ENCODE measurements at places on chromosomes 16 and 17.

DNA sequence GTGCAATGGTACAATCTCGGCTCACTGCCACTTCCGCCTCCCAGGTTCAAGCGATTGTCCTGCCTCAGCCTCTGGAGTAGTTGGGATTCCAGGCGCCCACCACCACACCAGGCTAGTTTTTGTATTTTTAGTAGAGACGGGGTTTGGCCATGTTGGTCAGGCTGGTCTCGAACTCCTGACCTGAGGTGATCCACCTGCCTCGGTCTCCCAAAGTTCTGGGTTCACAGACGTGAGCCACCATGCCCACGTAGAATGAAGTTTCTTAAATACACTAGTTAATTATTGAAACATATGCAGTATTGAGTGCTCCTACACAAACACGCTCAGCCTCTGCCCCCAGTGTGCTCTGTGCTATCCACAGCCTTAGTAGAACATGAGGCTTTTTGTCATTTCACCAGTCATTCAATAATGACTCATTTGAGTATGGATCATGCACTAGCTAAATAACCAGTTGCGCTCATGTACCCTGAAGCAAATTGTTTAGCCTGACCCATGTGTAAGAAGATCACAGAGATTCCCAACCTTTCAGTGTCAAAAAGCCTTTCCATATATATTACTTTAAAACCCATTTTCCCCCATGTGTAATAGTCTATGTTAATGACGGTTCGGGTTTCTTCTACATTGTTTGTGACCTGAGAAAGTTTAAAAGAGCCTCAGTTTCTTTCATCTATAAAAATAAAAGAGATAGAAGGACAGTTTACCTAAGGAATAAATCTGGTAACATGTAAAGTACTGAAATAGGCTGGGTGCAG is 49.7 kb downstream of the TUBD1 start:
- DNase-seq: peak; percentile 24

DNA sequence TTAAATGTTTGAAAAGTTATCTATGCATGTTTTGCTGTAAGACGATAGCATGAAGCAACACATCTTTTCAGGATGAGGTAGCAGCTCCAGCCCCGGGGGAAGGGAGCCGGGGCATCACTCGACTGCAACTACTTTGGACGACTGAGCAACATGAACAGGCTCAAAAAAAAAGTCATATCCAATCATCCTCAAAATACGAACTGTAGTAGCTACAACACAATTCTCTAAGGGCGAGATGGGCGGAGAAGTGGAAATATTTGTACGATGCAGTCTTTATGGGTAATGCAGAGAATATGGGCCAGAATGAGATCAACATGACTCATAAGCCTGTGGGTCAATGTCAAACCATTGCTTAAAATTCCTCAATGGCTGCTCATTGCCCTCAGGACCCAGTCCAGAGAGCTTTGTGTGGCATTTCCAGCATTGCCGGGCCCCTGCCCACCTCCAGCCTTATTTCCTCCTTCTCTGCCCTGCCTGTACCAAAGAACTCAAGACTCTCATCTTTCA is 17.7 kb upstream of the SMURF2 start:
- no peak for DNase-seq

DNA sequence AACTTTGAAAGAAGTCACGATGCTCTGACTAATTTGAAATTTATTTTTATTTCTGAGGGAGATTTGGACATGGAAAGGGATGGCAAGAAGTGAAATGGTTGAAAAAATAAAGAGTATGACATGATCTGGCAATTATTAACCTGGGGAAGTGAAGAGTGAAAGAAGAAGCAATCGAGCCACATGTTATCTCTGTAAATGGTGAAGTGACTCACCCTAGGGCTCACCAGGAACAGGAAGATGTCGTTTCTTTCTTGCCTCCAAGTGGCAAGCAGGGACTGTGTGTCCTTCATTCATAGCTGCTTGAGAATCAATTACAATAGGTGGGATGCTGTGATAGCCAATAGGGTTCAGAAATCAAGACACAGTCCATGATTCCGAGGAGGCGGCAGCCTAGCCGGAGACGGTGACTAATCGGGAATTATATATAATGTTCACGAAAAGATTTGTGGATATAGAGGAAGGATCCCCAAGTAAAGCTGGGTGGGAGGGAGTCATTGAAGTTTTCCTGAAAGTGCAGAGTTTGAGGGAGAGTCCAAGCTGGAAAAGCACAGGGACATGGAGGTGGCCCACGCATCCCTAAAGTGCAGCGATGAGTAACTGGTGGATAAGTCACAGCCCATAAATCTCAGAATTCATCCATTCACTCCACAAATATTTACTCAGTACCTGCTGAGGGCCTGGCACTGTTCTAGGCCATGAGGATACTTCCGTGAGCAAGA is 18.2 kb upstream of the KRT20 start:
- DNase-seq: no peak

GRCh38 chr16:46974352-46974751 is 878 bp upstream of the DNAJA2 start:
- DNase-seq: no peak

GRCh38 chr17:78717431-78717980 is 64.6 kb downstream of the CYTH1 start:
- DNase-seq: no peak

DNA sequence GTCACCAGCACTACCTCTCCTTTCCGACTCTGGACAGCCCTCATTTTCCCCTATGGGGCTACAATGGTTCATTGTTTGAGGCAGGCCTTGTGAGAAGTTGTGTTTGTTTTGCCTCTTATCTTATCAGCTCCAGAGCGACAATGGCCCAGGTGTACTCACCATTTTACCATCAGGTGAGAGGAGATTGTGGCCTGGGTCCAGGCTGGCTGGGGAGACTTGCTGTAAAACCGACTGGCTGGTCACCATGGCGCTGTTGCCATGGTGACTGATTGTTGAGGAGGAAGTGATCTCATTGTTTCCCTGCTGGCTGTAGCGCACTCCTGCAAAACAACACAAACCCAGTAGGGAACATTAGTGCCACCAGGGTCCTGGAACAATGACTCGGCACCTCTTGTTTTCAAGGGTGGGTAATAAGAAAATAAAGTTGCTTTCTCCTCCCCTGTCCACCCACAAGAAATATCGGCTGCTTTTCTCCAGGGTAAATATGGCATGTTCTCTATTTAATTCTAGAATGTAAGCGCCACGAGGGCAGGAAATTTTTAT is 34.4 kb downstream of the HNF1B start:
- no peak for DNase-seq

DNA sequence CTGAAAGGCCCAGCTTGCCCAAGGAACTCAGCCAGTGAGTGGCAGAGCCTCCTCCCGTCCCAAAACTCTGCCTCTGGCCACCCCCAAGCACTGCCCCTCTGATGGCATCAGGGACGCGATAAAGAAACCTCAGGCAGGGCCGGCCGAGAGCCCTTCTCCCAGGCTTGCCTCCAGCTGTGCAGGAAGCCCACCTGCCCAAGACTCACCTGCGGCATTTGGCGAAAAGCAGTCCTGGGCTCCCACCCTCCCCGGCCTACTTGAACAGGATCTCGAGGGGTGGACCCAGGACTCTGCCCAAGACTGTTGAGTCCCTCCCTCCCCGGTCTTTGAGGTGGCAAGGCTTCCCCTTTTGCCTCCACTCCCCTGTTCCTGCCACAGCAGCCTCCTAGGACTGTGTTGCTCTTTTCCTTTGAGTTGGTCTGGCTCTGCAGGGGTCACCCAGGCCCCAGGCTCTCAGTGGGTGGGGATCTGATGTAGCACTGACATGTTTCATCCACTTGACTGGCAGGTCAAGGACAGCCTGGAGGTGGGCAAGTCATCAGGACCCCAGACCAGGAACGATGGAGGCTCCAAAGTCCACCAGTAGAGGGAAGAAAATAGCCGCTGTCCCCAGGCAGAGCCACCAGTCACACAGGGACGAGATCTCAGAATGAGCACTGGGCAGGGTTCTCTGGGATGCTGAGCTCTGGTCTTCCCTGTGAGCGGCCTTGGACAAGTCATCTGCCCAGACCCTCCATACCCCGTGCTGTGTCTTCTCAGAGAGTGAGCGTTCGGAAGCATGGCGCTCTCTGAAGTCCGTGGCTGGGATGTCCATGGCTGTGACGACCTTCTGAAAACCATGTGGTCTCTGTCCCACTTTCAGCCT is 111.0 kb upstream of the TNRC6C start:
- no peak for DNase-seq

DNA sequence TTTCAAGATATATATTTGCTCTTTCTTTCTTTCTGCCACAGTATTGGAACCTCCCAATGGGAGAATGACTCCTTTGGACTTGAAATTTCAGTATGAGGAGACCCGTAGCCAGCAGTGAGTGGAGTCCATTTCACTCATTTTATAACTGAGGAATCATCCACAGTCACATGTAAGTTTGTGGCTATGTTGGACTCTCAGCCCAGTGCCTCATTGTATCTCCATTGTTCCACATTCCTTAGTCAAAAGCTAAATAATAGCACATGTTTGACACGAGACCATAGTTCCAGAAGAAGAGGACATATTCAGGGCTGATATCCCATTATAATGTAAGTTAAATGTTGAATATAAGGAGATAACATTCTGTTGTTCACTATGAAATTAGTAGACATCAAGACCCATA is 12.7 kb upstream of the SPAG9 start:
- no peak for DNase-seq

- DNase-seq: no peak
Measured at GRCh38 chr16:67552476-67552875, 9.8 kb upstream of the CTCF start.

DNA sequence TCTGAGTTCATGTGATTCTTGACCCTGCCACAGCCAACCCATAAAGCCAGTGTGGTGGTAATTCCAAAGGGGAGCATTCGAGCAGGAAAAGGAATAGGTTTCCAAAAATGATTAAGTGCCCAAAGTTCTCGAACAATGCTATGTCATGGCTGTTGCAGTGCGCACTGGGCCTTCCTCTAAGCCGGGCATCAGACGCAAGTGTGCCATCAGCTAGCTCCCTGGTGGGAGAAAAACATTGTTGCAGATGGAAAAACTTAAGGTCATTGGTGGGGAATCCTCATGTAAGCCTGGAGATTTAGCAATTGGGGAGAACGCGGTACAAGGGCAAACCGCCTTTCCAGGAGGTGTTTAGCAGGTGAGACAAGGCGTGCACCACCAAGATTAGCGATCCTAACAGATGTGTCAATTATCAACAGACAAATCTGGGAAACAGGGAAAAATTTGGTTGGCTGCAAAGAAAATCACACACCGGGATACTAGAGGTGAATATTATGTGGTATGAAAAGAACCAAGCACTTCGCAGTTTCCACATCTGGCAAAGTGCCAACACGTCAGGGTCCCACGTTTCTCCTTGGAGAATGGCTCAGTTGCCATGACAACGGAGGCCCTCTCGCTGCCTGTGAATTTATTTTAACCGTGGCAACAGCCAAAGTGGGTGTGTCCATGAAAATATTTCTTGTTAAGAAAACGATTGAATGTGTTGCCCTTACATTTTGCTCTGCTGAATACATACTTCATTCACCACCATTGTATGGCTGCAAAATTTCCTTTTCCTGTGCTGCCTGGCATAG is 118.5 kb upstream of the CACNG5 start:
- no peak for DNase-seq

GRCh38 chr16:60788631-60789030 is 1247.6 kb downstream of the CDH8 start:
- no peak for DNase-seq

- DNase-seq: no peak
Measured at GRCh38 chr17:29514792-29515191, 52.0 kb downstream of the ABHD15 start.

DNA sequence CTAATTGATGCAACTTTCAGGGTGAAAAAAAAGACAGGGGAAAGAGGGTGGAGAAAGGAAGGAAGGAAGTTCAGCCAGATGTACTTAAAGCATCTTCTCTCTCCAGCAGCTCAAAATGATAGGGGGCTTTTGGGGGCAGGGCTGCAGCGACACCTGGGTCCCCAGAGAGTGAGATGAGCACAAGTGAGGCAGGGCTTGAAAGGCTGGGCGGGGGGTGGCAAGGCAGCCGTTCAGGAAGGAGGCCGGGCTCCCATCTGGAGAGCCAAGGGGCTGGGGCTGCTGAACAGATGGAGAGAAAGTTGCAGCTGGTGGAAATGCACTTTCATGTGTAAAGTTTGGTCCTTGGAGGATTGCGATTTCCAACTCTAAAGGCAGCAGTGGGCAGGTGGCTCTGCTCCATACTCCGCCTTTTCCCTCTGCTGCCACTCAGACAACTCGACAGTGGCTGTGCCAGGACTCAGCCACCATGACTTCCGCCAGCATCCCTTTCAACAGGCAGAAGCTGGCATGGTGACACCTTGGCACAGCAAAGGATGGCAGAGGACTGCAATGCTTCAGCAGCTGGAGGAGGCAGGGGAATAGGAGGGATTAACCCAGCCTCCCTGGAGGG is 7.7 kb downstream of the SLC35B1 start:
- no peak for DNase-seq

- DNase-seq: no peak
Measured at GRCh38 chr16:53053967-53054669, 673 bp upstream of the CHD9 start.

DNA sequence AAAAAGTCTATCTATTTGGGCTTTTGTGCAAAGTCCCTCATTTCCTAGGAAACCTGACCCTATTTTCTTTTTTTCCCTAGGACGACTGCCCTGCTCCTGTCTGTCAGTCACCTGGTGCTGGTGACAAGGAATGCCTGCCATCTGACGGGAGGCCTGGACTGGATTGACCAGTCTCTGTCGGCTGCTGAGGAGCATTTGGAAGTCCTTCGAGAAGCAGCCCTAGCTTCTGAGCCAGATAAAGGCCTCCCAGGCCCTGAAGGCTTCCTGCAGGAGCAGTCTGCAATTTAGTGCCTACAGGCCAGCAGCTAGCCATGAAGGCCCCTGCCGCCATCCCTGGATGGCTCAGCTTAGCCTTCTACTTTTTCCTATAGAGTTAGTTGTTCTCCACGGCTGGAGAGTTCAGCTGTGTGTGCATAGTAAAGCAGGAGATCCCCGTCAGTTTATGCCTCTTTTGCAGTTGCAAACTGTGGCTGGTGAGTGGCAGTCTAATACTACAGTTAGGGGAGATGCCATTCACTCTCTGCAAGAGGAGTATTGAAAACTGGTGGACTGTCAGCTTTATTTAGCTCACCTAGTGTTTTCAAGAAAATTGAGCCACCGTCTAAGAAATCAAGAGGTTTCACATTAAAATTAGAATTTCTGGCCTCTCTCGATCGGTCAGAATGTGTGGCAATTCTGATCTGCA is 12.9 kb downstream of the TMEM98 start:
- no peak for DNase-seq

DNA sequence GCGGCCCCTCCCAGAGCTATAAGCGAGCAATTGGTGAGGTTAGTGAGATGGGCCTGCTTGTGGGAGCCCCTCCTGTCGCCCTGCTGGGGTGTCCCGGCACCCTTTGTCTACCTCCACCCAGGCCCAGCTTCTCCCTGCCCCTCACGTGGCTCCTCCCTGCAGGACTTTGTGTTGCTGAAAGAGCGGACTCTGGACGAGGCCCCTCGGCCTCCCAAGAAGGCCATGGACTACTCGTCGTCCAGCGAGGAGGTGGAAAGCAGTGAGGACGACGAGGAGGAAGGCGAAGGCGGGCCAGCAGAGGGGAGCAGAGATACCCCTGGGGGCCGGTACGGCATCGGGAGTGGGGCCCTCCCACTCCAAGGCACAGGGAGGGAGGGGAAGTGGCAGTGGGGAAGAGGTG is 6.1 kb upstream of the C17orf107 start:
- DNase-seq: no peak

GRCh38 chr17:81396278-81396721 is 1.0 kb downstream of the BAHCC1 start:
- DNase-seq: no peak

All from activated CD8-positive, alpha-beta memory T cell treated with anti-CD3 and anti-CD28 coated beads for 1 hour (primary cell).